Bladder microvascular endothelial cell (primary cell): ENCODE measurements at places on chromosomes 13 and 19. TPM values are rescaled to one million over a fixed set of nuclear protein-coding genes. Genes with fewer than 3 reads are reported as not detected.

Gene SPRY2
- 11.3 and 14.9 TPM in 2 replicates for total RNA-seq

Gene CLEC17A
- 0.06 TPM in 1 of 2 replicates, not detected in the other for total RNA-seq

Gene PSG6
- not detected in 2 replicates for total RNA-seq

Gene KCNC3
- under 0.01 and 0.38 TPM in 2 replicates for total RNA-seq

Gene HDGFL2
- total RNA-seq = 53.1 and 58.3 TPM in 2 replicates

Gene GPR12
- not detected in 2 replicates for total RNA-seq

Gene ETV2
- 0.13 and 0.49 TPM in 2 replicates for total RNA-seq

Gene ETHE1
- 79.2 and 94.7 TPM in 2 replicates for total RNA-seq

Gene SPRYD7
- 3.6 and 5.0 TPM in 2 replicates for total RNA-seq
